Fibroblast of skin of back (primary cell): ENCODE measurements at places on chromosomes 2 and 18.
A peak's percentile ranks its signal among the peaks of the same experiment; 100 is the strongest.

DNA sequence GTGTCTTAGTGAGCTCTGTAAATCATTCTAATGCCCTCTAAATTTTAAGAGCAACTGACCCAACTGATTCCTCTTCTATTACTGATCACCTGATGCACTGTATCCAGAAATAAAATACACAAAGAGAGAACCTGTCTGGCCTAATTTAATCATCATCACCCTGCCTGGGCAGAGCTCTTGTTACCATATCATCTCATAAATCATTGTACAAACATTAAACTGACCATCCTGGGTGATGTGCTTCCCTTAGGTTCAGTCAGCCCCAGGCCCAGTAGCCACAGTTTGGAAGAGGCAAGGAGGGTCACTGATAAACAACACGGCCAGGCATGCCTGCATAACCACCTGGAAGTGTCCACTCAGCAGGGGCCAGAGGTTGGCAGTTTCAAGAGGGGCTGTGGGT, 22.7 kb upstream of the ACMSD start:
- DNase-seq, result no peak

- no peak for DNase-seq
Measured at GRCh38 chr2:97645112-97645694, 659 bp upstream of the COX5B start.

GRCh38 chr2:136049991-136050920, 64.8 kb upstream of the DARS1 start:
- no peak for DNase-seq

DNA sequence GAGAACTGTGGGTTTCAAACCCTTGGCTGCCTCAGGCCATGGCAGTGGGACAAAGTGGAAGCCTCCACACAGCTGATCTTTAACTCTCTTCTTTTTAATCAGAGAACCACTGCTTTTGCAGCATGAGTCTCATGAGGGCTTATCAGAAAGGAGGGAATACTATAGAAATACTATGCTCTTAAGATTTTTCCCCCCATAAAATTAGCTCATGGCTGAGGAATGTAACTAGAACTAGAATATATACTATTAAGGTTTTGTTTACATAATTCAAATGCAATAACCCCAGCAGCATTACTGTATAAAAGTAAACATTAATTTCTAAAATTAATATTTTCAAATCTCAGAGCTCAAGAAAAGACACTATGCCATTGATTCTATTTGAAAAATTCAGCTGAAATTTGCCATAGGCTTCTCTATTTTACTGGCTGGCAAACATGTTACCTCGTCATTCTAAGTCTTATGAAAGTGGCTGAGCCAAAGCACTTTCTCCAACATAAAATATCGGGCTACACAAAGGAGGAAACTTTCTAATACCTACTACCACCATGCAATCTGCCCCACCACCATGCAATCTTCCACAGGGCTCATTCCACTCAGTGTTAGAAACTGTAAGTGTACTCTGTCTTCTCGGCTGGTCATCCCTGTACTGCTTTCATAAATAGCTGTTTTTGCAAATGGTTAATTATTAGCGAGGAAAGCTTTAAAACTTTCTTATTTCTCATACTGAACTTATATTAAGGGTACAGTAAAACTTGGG, 42.5 kb downstream of the WDR35 start:
- peak; percentile 51 for DNase-seq

- DNase-seq, result no peak
Measured at GRCh38 chr2:207150284-207150683, 15.5 kb downstream of the KLF7 start.
